Activated CD8-positive, alpha-beta memory T cell treated with anti-CD3 and anti-CD28 coated beads for 24 hours (primary cell): ENCODE measurements at places on chromosomes 13 and 19.

- DNase-seq = no peak
These were observed 14.1 kb downstream of the SHANK1 start for GRCh38 chr19:50705422-50706019.

DNA sequence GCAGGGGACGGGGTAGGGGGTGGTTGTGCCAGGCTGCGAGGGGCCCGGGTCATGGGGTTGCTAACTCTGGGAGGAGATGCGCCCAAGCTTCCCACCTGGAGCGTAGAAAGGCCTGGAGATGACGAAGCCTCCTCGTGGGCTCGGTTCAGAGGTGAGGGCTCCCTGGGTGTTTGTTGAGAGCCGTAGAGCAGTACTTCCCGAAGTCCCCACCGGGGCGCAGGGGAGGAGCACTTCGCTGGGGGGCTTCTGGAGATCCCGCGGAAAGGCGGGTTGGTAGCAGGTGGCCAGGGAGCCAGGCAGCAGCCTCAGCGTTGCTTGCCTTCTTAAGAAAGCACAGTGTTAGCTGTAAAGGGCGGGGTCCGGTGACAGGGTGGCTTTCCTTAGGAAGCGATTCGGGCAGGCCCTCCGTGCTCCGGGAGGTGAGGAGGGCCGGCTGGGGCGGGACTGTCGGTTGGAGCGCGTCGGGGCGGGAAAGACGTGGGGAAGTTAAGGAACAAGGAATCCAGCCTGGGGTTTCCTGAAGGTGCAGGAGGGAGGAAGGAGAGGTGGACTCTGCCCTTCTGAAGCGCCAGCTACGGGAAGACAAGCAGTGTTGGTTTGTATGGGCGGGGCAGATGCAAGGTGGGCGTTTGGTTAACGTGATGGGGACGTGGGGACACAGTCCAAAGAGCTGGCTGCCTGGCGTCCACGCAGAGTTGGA is 3.3 kb downstream of the VSTM2B start:
- DNase-seq = peak; percentile 62

GRCh38 chr13:107205318-107206104 is 637.6 kb upstream of the ARGLU1 start:
- DNase-seq = peak; percentile 76

DNA sequence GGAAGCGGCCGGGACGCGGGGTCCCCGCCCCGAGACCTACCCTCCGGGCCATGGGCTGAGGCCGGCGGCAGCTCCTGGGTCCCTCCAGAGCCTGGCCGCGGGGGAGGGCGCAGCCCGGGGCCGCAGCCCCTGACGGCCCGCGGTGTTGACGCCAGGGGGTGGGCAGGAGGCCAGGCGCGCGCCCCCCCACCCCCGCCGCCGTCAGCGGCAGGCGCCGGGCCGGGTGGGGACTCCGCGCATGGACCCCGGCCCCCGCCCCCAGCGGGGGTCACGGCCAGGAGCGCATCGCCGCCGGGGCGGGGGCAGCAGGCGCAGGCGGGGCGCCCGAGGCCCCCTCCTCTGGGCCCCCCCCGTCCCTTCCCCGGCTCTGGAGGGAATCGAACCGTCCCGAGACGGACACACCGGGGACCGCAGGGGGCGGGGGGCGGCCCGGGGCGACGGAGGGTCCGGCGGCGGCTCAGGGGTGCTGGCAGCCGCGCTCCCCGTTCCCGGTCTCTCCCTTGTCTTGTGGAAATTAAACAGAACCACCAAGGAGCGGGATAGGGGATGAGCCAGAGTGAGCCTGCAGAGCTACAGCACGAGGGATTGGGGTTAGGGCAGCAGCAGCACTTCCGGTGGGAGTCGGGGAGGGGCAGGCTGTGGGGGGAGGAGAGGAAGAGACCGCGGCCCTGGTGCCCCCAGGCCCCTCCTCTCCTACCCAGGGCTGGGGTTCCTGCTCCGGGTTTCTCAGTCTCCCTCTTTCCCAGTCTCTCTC is at the start of gene MEIS3:
MEIS3 (minus strand) TSS at position 498 of the 754 bp plus-strand sequence; CDS start at position 52, 446 bp downstream.
- DNase-seq = no peak

DNA sequence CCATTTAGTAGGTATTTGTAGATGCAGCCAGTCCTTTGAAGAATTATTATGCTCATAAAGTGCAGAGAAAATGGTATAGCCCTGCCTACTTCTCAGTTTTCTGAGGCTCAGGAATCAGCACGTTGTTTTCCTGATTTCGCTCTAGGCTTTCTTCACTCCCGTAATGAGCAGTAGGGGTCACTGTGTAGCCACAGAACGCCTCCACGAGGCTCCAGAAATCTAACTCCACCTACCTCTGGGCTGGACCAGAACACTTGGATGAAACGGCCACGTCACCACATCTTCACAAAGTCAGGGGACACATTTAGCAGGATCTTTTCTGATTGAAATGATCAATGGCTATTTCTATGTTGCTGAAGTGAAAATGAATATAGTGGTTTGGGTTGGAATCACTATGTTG is 49.8 kb upstream of the GTF3A start:
- DNase-seq = peak; percentile 67

- DNase-seq = no peak
These were observed 27.9 kb upstream of the NDUFS7 start for GRCh38 chr19:1355568-1356507.

DNA sequence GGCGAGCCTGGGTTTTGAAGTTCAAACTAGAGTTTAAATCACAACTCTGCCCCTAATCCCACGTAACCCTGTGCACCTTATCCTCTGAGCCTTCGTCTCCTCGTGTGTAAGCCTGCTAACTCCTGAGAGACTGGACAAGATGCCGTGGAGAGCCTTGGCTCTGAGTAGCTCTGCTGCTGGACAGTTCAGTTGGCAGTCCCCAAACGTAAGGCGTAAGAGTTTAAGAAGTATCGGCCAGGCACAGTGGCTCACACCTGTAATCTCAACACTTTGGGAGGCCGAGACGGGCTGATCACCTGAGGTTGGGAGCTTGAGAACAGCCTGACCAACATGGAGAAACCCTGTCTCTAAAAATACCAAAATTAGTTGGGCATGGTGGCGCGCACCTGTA is 4.7 kb upstream of the CD79A start:
- peak; percentile 71 for DNase-seq

DNA sequence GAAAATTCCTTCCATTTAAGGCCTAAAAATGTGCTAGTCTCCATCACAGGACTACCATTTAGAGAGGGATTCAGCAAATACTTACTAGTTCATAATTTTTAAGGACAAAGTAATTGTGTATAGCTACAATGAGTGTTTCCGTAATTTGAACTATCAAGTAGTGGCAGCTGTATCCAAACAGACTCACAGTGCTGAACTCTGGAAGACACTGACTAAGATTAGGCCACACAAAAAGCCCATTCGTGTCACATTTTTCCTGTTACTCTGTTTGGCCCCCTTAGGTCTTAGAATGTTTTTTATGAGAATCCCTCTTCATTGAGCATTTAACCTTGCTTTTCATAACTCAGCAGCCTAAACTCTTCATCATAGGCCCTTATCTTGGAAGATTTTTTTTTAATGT is 731.2 kb upstream of the PCDH9 start:
- DNase-seq = no peak

DNA sequence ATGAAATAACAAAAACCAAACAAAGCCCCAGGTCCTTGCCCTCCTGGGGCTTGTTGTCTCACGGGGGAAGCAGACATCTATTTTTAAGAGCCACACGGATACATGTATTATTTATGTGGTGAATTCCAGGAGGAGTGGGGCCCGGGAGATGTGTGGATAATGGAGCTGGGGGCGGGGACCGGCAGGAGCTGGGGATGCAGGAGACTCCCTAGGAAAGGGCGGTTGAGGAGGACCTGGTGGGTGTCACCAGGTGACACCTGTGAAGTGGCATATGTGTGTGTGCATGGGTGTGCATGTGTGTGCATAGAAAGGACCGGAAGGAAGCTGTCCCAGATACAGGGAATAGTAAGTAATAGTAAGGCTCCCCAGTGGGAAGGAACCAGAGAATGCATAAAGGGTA is 148.9 kb downstream of the URI1 start:
- DNase-seq = no peak

GRCh38 chr13:44989941-44990340 is 603 bp downstream of the GPALPP1 start:
- DNase-seq = no peak

DNA sequence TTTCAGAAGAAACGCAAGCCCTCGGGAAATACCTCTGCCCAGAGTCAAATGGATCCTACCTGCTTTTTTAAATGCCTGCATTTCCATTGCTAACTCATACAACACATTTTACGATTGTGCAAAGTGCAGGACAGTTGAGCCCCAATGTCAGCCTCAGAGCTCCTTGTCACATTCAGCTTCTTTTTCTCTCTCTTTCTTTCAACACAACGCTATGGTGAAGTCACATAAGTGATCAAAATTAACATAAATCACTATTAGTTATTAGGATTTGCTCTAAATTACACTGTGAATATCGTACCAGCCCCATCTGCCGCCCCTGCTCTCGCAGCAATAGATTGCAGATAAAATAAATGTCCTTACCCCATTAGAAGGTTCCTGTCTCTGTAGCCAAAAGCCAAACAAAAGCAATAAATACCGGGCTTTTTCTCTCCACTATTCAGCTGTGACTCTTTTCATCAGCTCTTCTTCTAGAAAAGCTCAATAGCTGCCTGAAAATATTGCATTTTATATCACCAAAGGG is 8.8 kb downstream of the POU4F1 start:
- no peak for DNase-seq

DNA sequence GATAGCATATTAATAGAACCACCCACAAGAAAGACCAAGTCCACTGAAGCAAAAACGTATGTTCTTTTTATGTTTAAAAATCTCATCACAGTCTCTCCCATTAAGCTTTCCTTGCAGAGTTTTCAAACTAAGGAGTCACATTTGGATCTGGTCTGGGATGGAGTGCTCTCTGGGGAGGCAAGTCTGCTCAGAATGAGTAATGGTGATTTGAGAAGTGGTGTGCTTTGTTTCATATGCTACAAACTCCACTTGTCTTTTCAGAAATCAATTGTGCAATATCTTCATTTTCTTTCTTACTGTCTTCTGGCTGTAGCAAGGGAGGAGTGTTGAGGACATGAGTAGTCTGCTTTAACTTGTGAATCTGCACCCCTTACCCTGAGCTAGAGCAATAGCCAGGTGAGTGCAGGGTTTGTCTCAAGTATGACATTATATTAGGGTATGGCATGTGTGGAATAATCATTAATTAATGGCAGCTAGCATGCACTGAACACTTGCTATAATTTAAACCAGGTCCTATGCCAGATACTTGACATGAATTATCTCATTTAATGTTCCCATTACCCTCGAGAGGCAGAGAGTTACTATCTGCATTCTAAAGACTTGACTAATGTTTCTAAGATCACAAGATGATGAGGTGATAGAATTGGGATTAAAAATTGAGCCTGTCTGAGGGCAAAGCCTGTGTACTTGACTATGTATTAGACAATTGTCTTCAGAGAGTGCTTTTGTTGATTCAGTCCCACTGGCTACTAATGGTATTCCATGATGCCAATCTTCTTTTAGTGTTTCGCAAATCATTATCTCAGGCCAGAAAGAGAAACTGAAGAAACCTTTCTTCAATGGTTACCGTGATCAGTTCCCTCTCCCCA is 171.8 kb downstream of the GPC6 start:
- no peak for DNase-seq

DNA sequence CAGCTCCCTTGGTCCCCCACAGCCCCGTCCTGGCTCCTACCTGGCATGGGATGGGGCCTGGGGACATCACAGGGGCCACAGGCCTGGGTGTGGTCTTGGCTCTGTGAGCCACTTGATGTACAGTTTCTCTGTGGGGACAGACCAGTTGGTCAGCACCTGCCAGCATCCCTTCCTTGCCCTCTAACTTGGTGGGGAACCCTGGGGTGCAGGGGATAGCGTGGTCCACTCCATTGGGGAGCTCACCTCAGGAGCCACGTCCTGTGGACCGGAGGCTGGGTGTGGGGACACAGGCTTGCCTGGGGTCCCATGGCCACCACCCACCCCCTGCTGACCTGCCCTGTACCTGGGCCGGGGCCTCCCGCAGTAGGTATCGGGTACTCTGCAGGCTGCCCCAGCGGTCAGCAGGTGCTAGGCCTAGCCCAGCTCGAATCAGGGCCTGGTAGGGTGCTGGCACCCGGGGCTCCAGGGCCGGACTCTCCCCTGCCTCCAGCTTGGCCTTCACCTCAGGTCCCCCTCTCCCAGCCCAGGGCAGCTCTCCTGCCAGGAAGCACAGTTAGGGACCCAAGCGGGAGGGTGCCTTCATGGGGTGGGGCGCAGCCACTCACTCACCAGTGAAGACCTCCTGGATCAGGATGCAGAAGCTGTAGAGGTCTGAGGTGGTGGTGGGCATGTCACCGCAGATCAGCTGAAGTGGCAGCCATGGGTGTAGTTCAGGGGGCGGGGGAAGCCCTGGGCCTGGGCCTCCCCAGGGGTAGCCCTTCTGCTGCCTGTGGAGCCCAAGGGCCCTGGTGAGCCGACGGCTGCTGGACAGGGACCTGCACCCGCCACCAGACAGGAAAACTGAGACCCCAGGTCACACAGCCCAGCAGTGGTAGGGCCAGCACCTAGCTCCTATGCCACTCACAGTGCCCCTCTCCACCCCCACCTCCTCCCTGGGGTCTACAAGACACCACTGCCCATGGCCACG is 14.9 kb downstream of the ARHGAP33 start:
- DNase-seq = no peak

- no peak for DNase-seq
These were observed 482.7 kb downstream of the SLITRK6 start for GRCh38 chr13:85316506-85317025.

DNA sequence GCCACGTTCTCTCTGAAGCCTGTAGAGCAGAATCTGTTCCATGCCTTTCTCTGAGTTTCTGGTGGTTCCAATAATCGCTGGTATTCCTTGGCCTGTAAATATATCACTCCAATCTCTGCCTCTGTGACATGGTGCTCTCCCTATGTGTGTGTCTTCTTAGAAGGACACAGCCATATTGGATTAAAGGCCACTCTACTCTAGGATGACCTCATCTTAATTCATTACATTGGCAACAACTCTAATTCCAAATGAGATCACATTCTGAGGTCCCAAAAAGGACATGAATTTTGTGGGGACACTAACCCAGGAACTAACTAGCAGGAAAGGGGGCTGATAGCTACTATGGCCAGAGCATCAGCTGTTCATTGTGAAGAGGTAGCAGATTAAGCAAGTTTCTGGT is 110.7 kb downstream of the KLF12 start:
- no peak for DNase-seq

GRCh38 chr19:38519168-38519567 is 85.7 kb downstream of the RYR1 start:
- no peak for DNase-seq

GRCh38 chr19:5632657-5633056 is 9.8 kb downstream of the SAFB start:
- no peak for DNase-seq

DNA sequence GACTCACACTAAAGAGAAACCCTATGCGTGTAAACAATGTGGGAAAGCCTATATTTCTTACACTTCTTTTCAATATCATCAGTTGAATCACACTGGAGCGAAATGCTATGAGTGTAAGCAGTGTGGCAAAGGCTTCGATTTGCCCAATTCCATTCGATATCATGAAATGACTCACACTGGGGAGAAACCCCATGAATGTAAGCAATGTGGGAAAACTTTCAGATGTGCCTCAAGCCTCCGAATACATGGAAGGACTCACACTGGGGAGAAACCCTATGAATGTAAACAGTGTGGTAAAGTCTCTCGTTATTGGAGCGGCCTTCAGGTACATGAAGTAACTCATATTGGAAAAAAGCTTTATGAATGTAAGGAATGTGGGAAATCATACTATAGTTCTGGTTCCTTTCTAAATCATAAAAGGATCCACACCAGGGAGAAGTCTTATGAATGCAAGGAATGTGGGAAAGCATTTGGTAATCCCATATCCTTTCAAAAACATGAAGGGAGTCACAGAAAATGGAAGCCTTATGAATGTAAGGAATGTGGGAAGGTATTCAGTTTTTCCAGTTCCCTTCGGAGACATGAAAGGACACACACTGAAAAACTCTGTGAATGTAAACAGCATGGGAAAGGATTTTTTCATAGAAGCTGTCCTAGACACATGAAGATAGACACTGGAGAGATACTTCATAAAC is 28.1 kb downstream of the ZNF20 start:
- DNase-seq = no peak
